HL-60 (cell line): ENCODE measurements at places on chromosomes 5 and 9.

DNA sequence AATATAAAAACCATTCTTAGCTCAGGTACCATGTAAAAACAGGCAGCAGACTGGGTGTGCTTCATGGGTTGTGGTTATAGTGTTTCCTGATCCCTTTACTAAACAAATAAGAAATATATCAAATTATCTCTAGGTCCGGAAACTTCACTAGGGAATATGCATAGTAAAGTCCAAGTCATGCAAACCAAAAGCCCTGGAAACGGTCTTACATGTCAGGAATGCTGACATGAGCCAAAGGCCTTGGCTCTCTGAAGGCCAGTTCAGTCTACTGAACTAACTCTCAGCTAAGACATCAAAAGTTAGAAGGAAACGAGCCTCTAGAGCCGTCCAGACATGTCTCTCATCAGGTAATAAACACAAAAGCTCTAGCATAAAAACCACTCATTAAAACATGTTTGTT is 778.9 kb upstream of the ZNF608 start:
- DNase-seq = no peak

DNA sequence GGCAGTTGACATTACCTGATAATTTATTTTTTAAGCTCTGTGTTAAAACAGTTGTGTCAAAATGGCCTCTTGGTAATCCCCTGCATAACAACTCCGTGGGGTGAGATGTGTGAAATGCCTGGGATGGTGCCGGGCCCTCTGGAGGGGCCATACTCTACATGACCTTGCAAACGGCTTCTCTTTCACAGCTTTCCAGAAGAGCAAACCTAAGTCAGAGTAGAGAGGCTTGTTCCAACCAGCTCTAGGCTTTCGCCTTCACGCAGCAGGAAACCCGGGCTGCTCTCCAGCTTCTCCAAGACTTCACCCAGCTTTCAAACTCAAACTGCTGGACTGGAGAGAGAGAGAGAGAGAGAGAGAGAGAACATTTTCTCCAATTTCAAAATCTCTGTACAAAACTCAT is 120.1 kb downstream of the SNX18 start:
- no peak for DNase-seq

- DNase-seq = no peak
Observed at GRCh38 chr9:107447834-107448233, 41.7 kb downstream of the KLF4 start.

DNA sequence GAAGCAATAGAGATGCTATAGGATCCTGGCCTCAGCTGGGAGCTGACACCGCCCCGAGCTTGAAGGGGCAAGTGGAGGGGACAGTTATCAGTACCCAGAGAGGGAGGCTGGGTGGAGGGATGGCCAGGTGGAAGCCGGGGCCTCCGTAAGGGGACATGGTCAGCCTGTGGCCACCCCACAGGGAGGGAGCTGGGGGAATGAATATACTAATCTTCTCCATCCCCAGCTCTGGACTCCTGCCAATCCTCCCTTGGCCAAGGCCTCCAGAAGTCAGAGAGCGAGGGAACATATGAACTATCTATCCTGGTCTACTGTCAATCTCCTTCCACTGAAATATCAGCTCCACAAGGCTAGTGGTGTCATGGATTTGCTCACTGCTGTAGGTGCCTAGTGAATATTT is 109.3 kb downstream of the BOD1 start:
- no peak for DNase-seq

DNA sequence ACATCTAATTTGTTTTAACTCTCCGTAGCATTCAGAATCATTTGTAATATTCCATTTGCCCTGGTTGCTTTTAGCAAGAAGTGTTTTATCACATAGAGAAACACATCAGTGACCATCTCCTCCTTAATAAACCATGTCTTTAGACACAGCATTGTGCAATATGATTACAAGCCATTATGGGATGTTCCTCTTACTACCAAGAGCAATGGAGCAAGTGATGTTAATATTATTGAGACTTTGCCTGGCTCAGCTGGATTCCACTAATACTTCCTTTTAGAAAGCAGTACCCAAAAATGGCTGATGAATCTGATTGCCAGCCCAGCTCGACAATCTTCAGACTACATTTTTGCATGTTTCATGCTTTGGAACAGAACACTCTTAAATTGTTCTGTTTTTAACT is 364.2 kb downstream of the OSTF1 start:
- DNase-seq = no peak

DNA sequence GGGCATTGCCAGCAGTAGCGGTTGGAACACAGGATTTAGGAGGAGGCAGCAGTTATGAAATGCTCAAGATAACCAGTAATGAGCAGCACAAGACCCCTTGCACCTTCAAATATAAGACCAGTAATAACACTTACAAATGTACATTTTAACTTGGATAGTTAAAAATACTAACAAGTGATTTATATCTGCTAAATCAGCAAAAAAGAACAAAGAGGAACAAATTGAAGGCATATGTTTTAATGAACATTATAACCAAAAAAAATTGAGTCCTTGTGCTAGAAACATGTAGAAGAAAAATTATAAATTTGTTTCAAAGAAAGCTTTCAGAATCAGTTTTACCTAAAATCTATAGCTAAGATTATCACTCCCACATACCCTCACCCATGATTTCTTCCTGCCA is 52.0 kb downstream of the ALDH7A1 start:
- DNase-seq = no peak

GRCh38 chr5:119333421-119333851 is 22.4 kb upstream of the TNFAIP8 start:
- no peak for DNase-seq

GRCh38 chr5:144831650-144832049 is 661.0 kb downstream of the KCTD16 start:
- no peak for DNase-seq

GRCh38 chr9:129182122-129182521 is 4.1 kb upstream of the IER5L start:
- DNase-seq = no peak

GRCh38 chr9:105280691-105281090 is 36.2 kb downstream of the SLC44A1 start:
- no peak for DNase-seq

DNA sequence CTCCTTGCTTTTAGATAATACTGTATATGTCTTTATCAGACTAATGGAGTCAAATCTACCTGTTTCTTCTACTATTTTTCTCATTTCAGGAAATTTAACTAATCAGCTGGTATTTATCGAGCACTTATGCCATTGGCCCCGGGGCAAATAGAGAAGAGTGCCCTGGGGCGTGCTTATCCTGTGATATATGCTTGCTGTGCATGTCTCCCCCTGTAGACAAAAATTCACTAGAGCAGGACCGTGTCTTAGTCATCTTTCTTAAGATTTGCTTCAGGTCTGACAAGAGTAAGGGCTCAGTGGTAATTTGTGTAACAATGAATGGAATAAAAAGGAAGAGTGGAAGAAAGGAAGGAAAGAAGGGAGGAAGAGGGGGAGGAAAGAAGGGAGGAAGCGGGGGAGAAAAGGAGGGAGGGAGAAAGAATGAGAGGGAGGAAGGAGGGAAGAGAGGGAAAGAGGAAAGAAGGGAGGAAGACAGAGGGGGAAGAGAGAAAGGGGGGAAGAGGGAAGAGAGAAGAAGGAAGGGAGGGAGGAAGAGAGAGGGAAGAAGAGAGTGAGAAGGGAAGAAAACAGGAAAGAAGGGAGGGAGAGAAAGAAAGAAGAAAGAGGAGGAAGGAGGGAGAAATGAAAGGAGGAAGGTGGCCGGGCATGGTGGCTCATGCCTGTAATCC is 295.7 kb upstream of the PANK3 start:
- DNase-seq = no peak

GRCh38 chr9:85630676-85631075 is 111.1 kb downstream of the AGTPBP1 start:
- DNase-seq = no peak

DNA sequence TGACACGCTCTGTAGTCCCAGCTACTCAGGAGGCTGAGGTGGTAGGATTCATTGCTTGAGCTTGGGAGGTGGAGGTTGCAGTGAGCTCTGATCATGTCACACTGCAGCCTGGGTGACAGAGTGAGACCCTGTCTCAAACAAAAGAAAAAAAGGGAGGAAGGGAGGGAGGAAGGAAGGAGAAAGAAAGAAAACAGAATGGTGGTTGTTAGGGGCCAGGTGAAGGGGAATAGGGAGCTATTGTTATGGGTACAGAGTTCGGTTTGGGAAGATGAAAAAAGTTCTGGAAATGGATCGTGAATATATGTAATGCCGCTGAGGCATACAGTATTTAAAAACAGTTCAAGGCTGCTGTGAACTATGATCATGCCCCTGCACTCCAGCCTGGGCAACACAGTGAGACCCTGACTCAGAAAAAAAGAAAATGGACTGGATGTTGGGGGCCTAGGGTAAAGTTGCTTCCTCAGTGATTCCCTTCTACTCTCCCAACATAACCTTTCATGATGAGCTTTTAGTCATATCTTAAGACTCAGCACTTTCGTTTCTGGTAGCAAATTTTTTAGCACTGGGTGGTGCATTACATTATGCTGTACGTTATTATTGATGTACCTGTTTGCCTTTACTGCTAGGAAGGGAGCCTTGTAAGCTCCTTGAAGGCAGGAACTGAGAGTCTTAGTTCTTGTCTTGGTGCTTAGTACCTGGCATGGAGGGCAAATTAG is 4.0 kb downstream of the CTNNA1 start:
- DNase-seq = no peak

DNA sequence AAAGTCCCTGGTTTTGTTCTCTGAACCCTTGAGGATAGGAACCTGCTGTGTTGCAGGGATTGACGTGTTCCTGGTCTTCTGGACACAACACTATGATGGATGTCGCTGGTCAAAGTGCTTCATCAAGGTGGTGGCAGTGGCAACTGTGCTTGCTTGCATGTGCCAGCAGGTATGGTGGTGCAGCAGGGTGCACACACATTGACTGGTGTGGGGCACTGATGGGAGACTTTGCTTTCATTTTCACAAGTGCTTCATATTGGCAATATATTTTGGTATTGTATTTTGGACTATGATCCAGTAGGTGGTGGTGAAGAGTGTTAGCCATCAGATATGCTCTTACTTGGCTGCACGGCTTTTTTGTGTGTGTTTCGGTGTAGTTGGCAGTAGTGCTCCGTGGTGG is 479.8 kb upstream of the CTNND2 start:
- no peak for DNase-seq

DNA sequence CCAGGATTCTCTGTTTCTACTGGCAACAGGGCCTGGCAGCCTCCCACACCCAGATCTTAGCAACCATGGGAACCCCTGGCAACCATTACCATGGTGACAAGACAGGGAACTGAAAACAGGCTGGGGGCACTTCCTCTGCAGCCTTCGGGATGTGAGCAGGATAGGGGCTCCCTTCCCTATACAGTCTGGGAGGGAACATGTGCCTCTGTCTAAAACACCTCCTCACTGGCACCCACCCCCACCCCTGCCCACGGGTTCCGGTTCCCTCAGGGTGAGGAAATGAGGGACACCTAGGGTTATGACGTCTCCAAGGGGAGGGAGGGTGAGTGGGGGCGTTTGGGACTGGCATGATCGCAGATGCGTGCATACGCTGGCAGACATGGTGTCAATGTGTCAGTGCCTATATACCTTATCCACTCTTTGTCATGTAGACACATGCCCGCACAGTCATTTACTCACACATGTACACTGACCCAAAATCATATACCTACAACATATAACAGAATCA is 3.0 kb upstream of the DNAJB5 start:
- peak; percentile 53 for DNase-seq

- no peak for DNase-seq
Observed at GRCh38 chr5:132839426-132840301, 9.2 kb upstream of the SHROOM1 start.

- DNase-seq = peak; percentile 17
Observed at GRCh38 chr9:91820949-91821880, 128.8 kb downstream of the ROR2 start.

DNA sequence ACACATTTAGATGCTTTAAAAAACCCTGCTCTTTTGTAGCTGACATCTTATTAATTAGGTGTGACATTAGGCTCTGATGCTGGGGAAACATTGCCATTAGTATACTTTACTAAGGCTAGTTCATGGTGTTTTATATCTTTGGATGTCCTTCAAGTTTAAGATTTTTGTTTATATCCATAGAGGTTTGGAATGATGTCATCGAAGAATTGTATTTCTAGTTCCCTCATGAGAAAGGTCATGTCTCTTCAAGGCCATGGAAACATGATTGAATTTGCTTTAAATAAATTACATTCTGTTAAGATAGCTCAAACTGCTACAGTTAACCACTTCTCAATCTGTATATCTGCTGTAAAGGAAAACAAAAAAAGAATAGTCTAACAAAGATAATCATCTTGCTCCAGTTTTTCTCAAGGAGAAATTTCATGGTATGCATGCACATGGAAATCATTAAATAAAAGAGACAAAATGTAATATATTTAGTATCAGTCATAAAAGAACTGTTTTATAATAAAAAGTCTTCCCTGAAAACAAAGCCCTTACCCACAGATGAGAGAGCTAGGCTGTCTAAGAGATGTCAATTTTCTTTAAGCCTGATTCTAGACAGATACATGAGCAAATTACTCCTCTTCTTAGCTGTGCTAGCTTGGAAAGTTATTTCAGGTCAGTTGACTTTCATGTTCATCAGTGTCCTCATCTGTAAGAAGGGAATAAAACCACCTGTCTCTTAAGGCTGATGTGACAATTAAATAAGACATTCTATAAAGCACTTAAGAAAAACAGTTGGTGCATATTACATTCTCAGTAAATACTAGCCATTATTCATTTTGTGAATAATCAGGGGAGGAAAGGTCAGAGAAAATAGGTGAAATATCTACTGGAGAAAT is 25.0 kb upstream of the STARD4 start:
- DNase-seq = no peak
